Fibroblast of mammary gland (primary cell): ENCODE measurements at places on chromosomes 4 and X.

- DNase-seq, result no peak
Observed at GRCh38 chr4:78721747-78722146, 54.4 kb upstream of the BMP2K start.

- no peak for DNase-seq
Observed at GRCh38 chr4:173575482-173576152, 45.6 kb upstream of the HAND2 start.

GRCh38 chr4:8323947-8324555 lies 54.5 kb downstream of the HTRA3 start:
- DNase-seq, result no peak

GRCh38 chr4:3657902-3658529 lies 108.2 kb upstream of the ADRA2C start:
- DNase-seq, result peak; percentile 72

GRCh38 chrX:15391850-15392249 lies 7.6 kb upstream of the VEGFD start:
- no peak for DNase-seq

DNA sequence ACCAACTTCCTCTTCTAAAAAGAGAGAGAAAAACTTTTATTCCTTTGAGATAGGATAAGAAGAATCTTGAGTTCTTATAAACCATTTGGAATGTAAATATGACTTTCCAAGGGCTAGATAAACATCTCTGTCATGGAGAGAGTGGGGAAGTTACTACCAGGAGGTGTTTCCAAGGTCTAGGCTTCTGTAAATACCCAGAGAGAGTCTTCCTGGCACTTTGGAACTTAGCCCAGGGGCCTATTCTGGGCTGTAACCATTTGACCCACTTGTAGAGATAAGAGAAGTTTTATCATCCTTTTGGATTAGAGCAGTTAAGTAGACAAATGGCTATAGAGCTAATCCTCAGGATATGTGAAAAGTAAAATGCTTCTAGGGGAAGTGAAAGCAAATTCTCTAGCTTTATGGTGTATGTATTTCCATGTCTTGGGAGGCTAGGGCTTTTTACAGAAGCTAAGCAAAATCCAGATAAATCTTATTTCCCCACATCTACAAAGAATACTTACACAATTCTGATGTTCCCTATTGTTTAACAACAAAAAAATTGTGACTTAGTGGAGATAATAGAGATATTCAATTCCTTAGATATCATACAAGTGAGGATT lies 51.1 kb downstream of the MCUB start:
- DNase-seq, result no peak

DNA sequence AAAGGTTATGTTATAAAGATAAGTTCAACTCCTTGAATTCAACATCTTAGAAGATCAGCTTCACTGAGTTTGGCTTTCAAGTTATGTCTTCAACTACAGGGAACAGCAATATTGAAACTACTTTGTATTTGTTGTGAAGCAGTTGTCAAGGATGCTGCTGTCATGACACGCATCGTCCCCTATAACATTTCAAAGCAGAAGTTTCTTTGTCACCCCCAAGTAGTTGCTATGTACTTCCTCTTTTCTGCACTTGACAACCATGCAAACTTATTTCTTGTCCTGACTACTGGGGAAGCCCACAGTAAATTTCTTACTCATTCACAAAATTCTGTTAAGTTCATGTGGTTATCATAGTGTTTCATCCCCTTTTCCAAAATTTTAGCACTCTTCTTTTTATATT lies 14.3 kb downstream of the ANTXR2 start:
- DNase-seq, result no peak

- no peak for DNase-seq
Observed at GRCh38 chr4:169092889-169093522, 83.0 kb upstream of the CBR4 start.

DNA sequence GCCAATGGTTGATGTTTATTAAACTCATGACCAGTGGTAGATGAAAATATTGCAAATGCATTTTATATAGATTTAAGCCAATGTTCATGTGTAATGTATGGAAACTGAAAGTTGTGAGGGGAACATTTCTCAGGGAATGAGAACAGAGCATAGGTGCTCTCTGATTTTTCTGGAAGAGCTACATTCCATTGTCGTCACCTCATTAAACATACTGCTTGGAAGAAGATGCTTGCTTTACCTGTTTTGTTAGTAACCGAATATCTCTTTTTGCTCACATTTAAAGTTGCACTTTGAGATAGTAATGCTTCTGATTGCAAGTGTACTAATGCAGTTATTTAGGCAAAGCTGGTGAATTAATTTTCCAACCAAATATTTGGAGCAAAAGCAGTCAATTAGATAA lies 93.8 kb upstream of the CLCN4 start:
- no peak for DNase-seq

- DNase-seq, result no peak
Observed at GRCh38 chrX:37653397-37654085, 32.0 kb upstream of the XK start.

DNA sequence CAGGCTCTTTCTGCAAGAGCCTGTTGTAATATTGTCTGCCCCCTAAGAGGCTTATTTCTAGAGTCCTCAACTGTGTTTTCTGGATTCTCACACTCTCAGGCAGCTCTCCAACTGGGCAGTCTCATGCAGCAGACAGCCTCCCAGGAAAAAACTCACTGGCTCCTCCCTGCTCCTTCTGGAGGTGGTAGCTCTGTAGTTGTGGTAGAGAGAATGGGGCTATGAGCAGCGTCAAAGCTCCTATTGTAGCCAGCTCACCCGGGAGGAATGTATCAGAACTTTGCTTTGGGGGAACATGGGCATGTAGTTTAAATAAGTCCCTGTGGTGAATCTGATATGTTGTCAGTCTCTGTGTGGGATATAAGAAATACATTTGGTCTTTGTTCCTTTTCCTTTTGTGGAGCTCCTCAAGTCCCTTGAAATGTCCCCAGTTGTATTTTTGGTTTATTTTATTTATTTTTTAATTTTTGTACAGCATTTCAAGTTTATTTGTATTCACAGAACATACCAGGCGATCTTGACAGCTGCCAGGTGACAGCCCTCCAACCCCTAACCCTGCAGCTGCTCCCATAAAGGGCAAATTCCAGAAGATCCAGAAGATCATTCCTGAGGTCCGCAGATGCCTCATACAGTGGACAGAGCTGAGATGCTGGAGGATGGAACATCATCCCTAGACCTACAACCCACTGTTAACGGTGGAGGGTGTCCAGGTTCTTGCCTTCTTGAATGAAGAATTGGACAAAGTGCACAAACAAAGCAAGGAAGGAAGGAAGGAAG lies 45.7 kb downstream of the TRIM61 start:
- peak; percentile 6 for DNase-seq

DNA sequence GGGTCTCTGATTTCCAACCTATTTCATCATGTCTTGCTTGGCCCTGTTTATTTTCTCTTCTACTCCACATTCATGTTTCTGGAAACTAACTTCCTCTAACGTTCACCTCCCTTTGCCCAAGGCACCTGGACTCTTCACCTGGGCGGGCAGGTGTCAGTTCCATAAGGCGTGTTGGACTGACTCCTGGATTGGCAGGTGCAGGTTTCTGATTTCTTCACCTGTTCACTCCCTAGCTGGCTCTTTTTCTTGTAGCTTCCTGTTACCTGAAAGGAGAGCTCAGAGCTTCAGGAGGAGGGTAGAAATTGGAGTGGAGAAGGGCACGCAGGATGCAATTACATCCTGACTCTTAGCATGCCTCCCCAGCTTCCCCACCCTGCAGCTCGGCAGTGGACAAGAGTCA lies 350.8 kb upstream of the KLF3 start:
- DNase-seq, result no peak

GRCh38 chr4:145154573-145154972 lies 25.8 kb downstream of the OTUD4 start:
- DNase-seq, result peak; percentile 37

- no peak for DNase-seq
Observed at GRCh38 chrX:76987381-76987780, 459.8 kb upstream of the FGF16 start.

DNA sequence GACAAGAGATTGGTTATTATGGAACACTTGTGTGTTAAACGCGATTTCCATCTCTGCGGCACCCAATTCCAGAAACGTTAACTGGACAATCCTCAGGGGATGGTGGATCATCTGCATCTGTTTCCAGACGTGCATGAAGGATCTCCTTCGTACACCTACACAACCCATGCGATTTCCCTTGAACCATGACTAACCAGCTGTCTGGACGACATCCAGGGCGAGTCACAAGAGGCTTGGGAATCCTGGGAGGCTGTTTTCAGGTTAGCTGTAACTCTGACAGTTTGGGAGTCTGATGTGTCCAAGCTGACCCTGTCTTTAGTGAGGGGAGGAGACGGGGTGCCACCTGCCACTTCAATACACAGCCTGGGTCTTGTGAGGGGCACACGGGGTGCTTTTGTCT lies 84.5 kb downstream of the GATB start:
- peak; percentile 95 for DNase-seq

DNA sequence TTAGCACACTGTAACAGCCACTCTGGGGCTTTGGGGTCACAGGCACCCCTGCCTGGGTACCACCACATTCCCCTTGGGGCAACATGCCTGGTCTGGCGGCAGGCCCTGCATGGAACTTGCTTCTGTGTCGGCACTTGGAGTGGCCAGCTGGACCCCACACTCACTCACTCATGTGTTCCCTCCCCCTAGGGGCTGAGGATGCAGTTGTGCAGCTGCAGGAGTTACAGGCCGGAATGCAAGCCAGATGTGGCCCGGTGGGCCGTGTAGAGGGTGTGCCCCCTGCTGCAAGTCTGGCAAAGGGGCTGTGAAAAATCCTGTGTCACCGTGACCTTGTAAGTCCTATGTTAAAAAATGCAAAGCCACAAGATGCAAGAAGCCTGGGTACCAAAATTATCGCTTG lies 34.2 kb downstream of the ATXN3L start:
- DNase-seq, result no peak

DNA sequence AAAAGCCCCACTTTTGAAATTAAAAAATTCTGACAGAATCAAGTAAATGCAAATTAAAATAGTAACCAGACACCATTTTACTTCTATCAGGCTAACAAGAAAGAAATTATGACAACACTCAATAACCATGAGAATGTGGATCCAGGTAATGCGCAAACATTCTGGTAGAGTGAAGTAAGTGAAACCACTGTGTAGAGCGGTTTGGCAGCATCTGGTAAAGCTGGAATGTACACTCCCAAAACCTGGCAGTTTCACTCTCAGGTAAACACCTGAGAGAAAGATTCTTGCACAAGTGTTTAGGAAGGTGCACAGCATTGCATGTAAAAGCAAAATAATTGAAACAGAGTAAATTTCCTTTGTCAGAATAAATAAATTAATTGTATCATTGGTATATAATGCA lies 81.8 kb downstream of the TRIML1 start:
- no peak for DNase-seq

DNA sequence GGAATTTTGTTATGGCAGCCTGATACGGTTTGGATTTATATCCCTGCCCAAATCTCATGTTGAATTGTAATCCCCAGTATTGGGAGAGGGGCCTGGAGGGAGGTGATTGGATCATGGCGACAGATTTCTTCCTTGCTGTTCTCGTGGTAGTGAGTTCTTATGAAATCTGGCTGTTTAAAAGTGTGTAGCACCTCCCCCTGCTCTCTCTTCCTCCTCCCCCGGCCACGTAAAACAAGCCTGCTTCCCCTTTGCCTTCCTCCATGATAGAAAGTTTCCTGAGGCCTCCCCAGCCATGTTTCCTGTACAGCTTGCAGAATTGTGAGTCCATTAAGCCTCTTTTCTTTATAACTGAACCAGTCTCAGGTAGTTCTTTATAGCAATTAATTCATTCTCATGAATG lies 37.9 kb downstream of the SUPT20HL2 start:
- DNase-seq, result no peak

DNA sequence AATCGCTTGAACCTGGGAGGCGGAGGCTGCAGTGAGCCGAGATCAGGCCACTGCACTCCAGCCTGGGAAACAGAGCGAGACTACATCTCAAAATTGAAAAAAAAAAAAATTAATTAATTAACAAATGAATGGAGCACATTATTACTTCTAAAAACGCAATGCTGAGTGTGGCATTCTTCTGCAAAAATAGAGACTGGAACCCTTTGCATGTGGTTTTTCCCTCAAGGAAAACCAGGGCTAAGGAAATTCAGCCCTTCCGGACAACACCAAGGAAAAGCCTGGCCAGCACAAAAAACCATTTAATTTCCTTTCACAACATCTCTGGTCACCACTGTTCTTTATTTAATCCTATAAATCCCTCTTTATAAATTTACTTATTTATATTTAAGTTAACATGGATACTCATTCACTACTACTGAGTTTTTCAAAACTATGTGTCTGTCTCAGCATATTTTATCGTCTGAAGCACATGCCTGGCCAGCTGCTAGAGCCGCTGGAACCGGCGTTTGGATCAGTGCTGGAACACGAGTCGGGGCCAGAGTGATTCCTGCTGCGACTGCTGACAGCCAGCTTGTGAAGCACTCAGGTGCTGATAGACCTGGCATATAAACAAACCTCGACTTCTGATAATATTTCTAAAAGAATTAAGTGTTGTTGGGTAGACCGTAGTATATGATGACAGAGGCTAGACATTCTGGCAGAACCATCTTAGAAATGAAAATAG lies 84.5 kb upstream of the WWC2 start:
- no peak for DNase-seq

GRCh38 chrX:68419975-68420374 lies 13.3 kb downstream of the OPHN1 start:
- DNase-seq, result no peak

DNA sequence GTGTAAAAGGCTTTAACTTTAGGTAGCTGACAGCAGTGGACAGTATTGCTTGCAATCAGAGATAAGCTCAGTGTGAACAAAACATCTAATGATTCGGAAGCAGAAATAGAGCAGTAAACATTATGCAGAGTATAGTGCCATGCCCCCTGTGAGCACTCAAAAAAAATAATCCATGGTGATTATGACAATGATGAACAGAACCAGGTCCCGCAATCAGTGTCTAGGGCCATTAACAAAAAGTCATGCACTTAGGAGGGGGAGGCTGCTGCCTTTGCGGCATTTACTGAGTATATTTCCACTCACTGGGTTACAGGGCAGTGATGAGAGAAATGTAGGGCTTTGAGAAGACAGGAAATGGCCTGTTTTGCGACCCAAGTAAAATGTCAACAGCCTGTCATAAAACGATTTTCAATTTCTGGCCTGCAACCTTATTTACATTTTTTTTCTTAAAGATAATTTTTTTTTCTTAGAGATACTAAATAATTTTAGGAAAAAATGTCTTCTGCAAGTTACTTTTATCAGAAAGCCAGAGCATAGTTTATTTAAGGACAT lies 27.3 kb upstream of the NEIL3 start:
- DNase-seq, result no peak

GRCh38 chrX:74179990-74180389 lies 124.0 kb upstream of the ZCCHC13 start:
- no peak for DNase-seq

DNA sequence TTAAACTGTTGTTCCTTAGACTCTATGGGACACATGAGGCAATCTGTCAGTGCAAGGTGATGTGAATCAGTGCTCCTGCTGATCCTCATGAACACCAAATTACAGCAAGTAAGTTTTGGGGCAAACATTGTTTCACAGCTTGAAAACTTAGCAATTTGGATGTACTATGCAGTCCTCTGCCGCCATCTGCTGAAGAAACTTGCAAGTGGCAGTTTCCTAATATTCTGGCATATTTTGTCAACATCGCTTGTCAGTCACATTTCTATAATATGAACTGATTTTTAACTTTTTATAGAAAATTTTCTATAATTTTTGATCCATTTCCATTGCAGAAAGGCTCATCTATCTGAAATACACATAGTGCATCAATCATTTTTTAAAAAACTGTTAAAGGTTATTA lies 56.3 kb downstream of the ZAR1 start:
- peak; percentile 57 for DNase-seq
